Activated CD8-positive, alpha-beta memory T cell treated with anti-CD3 and anti-CD28 coated beads, Interleukin-2, amount 10 ng/mL, durations not matched to agents 7 days and 5 days (primary cell): ENCODE measurements at places on chromosomes 16 and 17. TPM values are rescaled to one million over a fixed set of nuclear protein-coding genes. Genes with fewer than 3 reads are reported as not detected.
A peak's percentile ranks its signal among the peaks of the same experiment; 100 is the strongest.

- no peak for DNase-seq
Observed at GRCh38 chr16:19130852-19131824, 17.4 kb downstream of the ITPRIPL2 start.

- peaks cover 10% of the 10 kb centered on the region for H3K4me1 ChIP-seq
- H3K4me3 ChIP-seq = peak overlapping the region; percentile 68
- DNase-seq = no peak
- no peak overlapping the region for H3K27ac ChIP-seq
Observed at GRCh38 chr16:73058221-73058615, 10.3 kb upstream of the ZFHX3 start.

- H3K4me3 ChIP-seq = no peak overlapping the region
- peaks cover 2% of the 10 kb centered on the region for H3K36me3 ChIP-seq
- no peak for DNase-seq
- H3K27ac ChIP-seq = no peak overlapping the region
- H3K4me1 ChIP-seq = no peaks in the 10 kb centered on the region
Observed at GRCh38 chr16:69293401-69293800, 17.7 kb upstream of the VPS4A start.

DNA sequence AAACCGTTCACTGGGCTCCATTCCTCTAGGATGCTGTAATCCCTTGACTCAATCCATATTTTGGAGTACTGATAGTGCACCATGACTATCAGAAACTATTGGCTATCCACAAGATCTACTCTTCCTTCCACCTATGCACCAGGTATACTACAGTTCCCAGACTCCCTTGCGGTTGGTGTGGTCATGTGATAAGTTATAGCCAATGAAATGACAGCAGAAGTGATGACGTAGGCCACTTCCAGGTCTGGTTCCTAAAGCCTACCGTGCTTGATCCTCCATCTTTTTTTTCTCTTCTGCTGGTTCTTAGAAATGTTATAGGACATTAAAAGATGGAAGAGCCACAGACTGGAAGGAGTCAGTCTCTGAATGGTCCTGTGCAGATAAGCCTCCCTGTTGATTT lies 278.8 kb upstream of the C16orf82 start:
- H3K4me3 ChIP-seq = no peak overlapping the region
- H3K27ac ChIP-seq = no peak overlapping the region
- no peaks in the 10 kb centered on the region for H3K4me1 ChIP-seq
- H3K36me3 ChIP-seq = no peaks in the 10 kb centered on the region

- no peak overlapping the region for H3K27ac ChIP-seq
- no peaks in the 10 kb centered on the region for H3K27me3 ChIP-seq
- peaks cover 15% of the 10 kb centered on the region for H3K36me3 ChIP-seq
- H3K4me1 ChIP-seq = no peaks in the 10 kb centered on the region
- H3K4me3 ChIP-seq = no peak overlapping the region
Observed at GRCh38 chr17:1073241-1073962, 76.5 kb downstream of the TIMM22 start.

DNA sequence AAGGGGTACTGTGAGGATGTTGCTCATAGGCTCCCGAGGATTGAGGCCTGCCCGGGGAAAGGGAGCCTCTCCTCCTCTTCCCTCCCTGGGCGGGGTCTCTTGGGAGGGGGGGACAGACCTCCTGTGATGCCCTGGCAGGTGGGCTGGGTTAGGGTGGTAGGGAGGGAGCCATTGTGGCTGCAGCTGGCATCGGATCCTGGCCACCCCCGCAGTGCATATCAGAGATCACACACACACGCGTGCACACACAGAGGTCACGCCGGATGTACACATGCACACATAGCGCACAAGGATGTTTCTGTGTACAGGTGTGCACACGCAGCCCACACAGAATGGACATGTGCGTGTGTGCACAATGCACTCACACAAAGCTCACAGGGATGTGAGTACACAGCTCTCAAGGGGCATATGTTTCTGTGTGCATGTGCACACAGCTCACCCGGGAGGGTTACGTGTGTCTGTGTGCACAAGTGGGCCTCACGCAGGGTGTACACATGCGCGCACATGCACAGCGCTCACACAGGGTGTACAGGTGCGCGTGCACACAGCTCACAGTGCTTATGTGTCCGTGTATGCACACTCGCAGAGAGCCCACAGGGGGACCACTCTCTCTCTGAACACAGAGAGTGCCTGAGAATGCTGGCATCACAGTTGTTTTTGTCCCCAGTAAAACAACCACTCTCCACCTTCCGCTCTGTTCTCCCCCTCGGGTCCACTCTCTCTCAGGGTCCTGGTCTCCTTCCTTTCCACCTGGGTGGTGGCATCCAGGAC lies 2.4 kb downstream of the GJD3 start:
- H3K27me3 ChIP-seq = peaks cover 31% of the 10 kb centered on the region
- DNase-seq = no peak
- H3K36me3 ChIP-seq = no peaks in the 10 kb centered on the region
- H3K4me3 ChIP-seq = peak overlapping the region; percentile 41
- H3K4me1 ChIP-seq = peaks cover 16% of the 10 kb centered on the region

- DNase-seq = no peak
- H3K4me3 ChIP-seq = peak overlapping the region; percentile 85
- H3K4me1 ChIP-seq = peaks cover 57% of the 10 kb centered on the region
- H3K36me3 ChIP-seq = peaks cover 19% of the 10 kb centered on the region
- H3K27me3 ChIP-seq = no peaks in the 10 kb centered on the region
Observed at GRCh38 chr17:8160741-8161221, 2.0 kb downstream of the VAMP2 start.

Gene RBFOX1
- not detected for total RNA-seq

Gene SRCIN1
- 0.26 TPM for total RNA-seq

Gene CCL2
- total RNA-seq = 0.73 TPM

Gene CLEC18A
- 0.61 TPM for total RNA-seq

Gene HEXIM1
- 40.2 TPM for total RNA-seq
